Activated T-cell treated with anti-CD3 and anti-CD28 coated beads for 48 hours (primary cell): ENCODE measurements at places on chromosomes 6 and 20.
A peak's percentile ranks its signal among the peaks of the same experiment; 100 is the strongest.

GRCh38 chr6:46606338-46606737 is 46.3 kb downstream of the CYP39A1 start:
- DNase-seq: no peak

DNA sequence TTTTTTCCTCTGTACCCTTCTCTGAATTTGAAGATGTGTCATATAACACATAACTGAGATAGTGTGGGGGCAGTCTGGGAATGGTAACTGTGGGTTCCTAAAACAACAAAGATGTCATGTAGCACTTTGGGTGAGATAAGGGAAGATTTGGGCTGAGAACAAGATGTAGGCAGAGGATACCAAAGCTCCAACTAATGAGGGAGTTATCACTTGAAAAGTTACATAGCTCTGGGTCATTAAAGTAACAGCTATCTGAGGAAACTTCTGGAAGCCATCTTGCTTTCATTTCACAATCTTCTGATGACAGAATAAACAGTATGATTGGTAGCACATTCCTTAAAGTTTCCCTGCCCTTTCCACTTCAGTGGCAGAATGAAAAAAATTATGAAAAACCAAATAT is 255.4 kb downstream of the TBX18 start:
- DNase-seq: no peak

DNA sequence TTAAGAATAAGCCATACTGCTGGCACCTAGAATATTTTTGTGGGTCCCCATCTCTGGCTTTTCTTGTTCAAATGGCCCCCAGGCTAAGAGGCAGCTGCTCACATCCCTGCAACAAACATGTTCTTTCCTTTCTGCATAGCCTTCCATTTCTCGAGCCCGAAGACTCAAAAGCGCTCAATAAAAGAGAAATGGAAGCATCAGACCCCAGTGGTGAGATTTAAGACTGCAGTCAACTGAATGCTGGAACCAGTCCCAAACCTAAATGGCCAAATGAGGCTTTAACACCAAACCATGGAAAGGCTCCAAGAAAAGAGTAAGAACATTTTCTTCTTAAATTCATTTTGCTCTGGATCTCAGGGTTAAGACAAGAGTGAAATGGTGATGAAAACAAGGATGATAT is 122.1 kb upstream of the TRAF3IP2 start:
- DNase-seq: no peak

- DNase-seq: peak; percentile 15
These were observed 208.8 kb downstream of the RNF144B start for GRCh38 chr6:18595774-18596530.

GRCh38 chr20:10603971-10604864 is 69.6 kb downstream of the JAG1 start:
- DNase-seq: no peak

GRCh38 chr20:44445742-44446710 is 29.6 kb upstream of the TTPAL start:
- no peak for DNase-seq

DNA sequence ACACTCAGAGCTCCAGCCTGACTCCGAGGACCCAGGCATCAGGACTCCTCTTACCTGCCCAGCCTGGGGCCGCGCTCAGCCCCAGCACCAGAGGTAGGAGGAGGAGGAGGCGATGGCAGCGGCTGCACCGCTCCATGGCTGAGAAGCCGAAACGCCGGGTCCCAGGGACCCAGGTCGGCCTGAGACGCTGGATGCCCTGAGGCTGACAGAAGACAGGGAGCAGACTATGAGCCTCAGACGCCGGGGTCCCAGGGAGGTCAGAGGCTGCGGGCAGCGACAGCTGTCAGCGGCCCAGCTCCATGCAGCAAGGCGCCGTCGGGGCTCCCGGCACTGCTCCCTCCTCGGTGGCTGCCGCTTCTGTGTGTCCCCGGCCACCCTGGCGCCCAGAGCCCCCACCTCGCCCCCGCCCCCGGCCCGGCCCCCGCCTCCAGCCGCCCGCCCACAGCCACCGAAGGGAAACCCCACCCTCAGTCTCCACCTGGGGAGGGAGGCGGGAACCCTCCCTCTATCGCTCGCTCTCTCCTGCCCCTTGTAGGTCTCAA is at the start of gene COL11A2:
TSS of gene COL11A2 (minus strand) at position 363 of the 542 bp plus-strand sequence. CDS start at position 136, 227 bp downstream.
- no peak for DNase-seq

- DNase-seq: no peak
These were observed 42.8 kb upstream of the STMND1 start for GRCh38 chr6:17059022-17059421.

- DNase-seq: no peak
These were observed 121.2 kb downstream of the INSM1 start for GRCh38 chr20:20489054-20489453.

- no peak for DNase-seq
These were observed 1.3 kb upstream of the MRS2 start for GRCh38 chr6:24401458-24401857.

- no peak for DNase-seq
These were observed 311.7 kb upstream of the PLCB4 start for GRCh38 chr20:8757146-8757545.

DNA sequence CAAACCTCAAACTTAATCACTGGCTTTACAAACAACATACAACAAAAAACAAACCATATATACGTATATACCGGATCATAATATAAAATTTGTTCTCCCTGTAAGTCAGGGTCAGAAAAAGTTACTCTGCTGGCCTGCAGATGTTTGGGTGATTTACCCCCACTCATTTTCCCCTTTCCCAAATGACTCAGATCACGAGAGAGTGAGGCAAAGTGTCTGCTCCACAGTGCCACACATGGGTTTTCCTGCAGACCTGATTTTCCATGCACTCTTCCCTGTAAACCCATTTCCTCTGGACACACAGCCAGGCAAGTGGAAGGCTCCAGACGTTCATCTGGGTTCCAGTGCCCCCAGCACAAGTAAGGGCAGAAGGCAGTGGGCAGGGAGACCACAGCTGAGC is 23.5 kb downstream of the GFOD1 start:
- no peak for DNase-seq

DNA sequence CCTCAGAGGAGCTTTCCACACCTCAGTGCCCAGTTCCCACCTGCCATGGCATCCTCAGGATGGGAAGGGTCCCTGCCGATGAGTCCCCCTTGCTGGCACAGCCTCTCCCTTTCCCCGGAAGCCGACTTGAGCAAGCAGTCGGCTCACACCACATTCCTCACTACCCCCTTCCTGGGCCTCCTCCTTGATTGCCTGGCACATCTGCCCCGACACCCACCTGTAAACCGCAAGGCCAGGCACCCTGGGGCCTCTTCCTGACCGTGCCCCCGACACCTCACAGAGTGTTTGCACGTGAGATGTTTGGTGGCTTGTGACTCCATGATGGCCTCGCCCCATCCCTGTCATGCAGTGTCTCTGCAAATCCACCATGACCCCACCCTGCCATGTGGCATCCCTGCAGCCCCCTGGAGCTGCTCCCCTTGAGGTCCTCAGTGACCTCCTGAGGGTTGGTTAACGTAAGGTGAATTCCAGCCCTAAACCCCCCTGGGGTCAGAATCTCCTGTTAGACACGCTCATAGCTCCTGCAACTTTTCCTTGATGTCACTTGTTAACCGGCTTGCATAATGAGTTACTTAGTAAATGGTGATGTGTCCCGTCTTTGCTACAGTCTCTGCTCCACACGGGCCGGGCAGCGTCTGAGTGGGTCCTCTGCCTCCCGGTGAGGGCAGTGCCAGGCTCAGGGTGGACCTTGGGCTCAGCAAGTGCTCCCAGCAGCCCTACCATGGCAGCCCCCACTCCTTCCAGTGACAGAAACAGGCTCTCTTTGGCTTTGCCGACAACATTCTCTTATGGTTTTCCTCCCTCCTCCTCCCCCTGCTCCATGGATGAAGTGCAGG is 115.9 kb upstream of the FRMD1 start:
- DNase-seq: no peak

DNA sequence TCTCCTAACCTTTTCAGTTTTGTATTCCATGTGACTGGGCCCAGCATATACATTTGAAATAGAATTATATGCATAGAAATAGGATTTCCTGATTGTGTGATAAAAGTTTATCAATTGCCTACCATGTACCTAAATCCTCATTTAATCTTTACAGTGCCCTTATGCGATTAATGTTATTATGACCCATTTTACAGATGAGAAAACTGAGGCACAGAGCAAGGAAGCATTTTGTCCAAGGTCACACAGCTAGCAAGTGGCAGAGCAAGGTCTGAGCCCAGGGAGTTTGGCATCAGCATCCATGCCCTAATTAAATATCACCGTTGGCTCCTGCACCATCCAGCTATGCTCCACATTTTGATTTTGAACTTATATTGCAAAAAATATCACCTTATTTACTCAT is 28.2 kb upstream of the PAX1 start:
- DNase-seq: no peak

- no peak for DNase-seq
These were observed 92.8 kb downstream of the ATRN start for GRCh38 chr20:3563548-3564177.

- no peak for DNase-seq
These were observed 50.5 kb upstream of the SCAF8 start for GRCh38 chr6:154682633-154683125.

GRCh38 chr6:12602342-12602741 is 114.2 kb upstream of the PHACTR1 start:
- no peak for DNase-seq

DNA sequence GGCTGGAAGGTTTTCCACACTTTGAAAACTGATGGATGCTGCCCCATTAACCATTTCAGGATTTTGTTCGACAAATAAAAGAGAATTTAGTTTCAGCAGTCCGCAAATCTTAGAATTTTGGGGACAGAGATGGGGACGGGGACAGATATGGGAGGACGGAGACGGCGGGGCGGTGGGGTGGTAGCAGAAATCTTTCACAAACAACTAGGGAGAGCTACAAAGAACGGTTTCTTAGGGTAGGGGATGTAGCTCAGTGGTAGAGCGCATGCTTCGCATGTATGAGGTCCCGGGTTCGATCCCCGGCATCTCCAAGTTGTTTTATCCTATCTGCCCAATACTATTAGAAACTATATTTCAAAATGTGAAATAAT is 15.1 kb downstream of the HMGN4 start:
- DNase-seq: peak; percentile 70

DNA sequence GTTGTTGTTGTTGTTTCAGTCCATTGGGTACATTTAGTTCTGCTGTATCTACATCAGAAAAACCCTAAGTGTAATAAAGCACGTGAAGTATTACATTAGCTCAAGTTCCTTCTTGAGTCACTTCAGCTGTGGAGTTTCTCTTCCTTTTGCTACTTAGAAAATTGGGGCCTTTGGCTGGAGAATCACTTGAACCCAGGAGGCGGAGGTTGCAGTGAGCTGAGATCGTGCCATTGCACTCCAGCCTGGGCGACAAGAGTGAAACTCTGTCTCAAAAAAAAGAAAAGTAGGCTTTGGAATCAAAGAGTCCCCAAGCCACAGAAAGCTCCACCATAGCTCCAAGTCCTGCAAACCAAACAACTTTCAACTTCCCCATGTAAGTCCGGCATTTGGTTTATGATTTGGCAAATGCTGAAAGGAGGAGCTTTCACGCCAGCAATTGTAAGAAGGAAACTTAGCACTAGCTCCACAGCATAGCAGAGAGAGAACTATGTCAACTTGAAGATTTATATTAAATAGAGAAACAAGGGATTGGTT is 56.5 kb upstream of the RNF144B start:
- no peak for DNase-seq

DNA sequence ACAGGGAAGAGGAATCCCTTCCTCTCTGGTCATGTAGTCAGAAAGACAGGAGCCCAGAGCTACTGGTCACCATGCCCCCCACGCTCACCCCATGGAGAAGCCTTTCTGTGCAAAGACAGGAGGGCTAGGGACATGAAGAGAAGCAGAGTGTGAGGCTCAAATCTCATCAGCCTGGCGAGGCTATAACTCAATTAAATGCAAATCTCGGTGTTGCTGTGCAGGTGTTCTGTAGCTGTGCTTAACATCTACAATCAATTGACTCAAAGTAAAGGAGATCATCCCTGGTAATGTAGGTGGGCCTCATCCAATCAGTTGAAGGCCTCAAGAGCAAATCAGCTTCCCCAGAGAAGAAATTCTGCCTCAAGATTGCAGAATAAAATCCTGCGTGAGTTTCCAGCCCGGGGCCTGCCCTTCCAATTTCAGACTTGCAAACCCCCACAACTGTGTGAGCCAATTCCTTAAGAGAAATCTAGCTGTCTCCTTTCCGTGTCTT is 64.4 kb downstream of the CHMP4B start:
- no peak for DNase-seq

- DNase-seq: no peak
These were observed 75.7 kb upstream of the PTPRT start for GRCh38 chr20:43265449-43265848.

DNA sequence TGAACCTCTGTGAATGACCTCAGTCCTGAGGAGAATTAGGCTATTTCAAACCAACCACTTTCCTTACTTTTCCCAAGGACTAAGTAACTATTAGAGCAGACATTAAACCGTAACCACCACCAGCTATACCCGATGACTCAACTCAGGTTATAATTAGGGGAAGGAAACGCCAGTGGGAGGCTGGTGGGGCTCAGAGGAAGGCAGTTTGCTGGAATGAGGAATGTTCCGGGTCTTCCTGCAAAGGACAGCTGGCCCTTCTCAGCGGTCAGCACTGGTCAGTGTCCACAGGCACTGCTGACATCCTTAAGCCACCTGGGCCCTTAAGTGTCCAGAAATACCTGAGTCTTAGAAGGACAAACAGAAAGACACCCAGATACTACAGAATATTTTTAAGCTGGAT is 515.2 kb downstream of the MAFB start:
- no peak for DNase-seq

DNA sequence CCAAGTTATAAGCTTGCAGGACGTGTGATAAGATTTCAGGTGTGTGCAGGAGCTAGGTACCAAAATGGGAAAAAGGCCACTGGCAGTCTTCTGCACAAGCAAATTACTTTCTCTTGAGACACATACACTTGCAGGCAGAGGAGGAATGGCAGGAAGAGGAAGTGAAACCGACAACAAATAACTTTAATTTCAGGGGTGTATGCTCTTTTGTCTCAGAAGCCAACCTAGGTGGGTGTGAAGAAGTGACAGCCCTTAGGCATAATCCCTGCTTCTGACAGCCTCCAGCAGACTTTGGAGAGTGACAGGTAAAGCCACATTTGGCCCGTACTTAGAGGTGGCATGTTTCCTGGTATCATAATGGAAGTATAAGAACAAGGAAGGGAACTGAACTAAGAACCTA is 118.8 kb upstream of the TRAF3IP2 start:
- DNase-seq: no peak

- DNase-seq: peak; percentile 30
These were observed 43.7 kb upstream of the MAP7 start for GRCh38 chr6:136593748-136594490.

GRCh38 chr6:80725156-80725930 is 618.9 kb downstream of the BCKDHB start:
- no peak for DNase-seq

- no peak for DNase-seq
These were observed 3.4 kb downstream of the SNX5 start for GRCh38 chr20:17965042-17965697.

DNA sequence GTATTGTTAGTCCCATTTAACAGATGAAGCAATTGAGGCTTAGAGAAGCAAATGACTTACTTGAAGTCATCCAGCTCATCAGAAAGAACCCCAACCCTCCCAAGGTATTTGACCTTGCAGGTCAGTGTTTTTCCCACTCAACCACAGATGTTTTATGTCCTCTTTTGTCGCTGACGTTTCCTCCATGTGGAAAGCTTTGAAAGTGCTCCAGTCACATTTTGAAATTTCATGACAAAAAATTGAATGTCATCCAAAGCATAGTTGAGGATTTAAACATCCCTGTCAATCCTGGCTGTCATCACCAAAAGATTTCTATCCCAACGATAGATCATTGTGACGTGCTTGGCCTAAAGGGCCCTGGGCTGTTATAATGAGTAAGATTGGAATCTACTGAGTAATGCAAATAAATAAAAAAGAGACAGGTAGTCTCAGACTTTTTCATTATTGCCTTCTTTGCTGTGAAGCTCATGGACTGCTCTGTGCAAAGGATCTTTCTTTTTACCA is 102.7 kb downstream of the TSHZ2 start:
- DNase-seq: no peak
